ENCODE measurements at places on chromosomes 12 and 14.

GRCh38 chr12:28034271-28034670, 61.7 kb upstream of the PTHLH start:
- DNase-seq: no peak

DNA sequence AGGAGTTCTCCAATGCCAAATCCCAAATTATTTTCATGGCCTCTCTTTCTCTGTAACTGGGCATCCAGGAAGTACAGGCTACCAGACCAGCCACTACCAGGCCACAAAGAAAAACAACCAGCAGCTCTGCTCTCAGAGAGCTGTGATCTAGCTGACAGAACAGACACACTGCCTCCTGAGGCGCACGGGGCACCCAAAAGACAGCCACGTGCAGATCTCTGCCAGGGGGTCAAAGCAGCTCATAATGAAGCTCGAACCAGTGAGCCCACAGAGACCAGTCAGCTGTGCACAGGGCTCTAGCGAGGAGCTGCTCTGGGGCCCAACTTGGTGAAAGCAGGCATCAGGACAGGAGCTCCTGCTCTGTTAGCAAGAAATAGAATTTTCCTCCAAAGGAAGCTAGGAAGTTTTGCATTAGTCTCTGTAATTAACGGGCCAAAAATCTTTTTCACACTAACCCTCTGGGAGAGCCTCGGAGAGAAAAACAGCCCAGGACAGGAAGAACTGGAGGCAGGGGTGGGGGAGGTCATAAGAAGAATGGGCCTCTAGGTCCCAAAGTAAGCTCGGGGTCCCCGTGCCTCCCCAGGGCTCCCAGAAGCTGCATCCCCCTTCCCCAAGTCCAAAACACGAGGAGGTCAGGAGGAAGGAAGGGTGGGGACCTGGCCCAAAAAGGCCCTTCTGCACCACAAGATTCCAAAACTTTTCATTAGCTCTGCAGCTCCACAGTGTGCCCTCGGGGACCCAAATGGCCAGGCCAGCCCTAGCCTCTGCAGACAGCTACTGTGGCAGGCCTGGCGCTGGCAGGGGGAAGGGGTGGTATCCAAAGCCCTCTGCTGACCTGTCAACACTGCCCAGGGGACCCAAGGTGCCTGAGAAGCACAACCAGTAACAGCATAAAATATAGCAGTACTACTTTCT, 30.2 kb downstream of the ACTN1 start:
- DNase-seq: no peak

GRCh38 chr14:100785338-100785615, 40.6 kb upstream of the MEG3 start:
- no peak for DNase-seq

DNA sequence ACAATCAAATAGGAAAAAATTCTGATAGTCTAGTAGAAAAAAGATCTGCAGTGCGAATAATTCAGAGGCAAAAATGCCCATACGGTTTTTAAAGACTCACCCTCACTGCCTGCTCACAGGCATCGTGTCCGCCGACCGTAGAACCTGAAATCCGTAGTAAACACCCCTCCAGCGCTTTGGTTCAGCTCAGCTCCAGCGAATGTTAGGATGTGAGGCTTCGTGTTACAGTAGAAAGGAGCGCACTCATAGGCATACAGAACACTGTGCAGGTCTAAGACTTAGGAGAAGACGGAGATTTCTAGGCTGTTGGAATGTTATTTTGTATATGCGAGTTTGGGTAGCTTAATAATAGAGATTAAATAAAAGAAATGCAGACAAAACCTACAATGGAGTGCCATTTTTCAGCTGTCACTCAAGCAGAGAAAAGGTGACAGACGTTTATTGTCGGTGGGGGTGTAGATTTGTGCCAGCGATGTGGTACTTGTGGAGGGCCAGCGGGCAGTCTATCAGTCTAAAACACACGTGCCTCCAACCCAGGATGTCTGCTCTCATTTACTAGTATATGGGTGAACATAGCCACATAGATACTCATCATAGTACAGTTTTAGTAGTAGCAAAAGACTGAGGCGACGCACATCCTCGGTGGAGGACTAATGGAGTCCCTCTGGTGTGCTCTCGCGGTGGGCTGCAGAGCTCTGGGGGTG, 25.7 kb downstream of the SFSWAP start:
- DNase-seq: no peak

DNA sequence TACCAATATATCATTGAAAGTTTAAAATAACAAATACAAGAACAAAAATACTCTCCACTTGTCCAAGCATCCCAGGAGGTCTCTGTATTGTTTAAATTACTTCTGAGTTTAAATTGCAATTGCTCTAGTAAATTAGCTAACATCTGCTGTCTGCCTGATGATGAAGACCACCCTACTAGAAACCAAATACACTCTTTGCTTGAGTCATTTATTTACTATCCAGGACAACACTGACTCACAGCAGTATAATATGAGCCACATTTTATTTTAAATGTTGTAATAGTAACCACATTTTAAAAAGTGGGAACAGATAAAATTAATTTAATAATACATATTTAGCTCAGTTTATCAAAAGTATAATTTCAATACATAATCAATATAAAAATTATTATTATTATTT, 62.9 kb upstream of the EEA1 start:
- DNase-seq: no peak

GRCh38 chr12:13695781-13696180, 285.6 kb downstream of the GRIN2B start:
- no peak for DNase-seq

DNA sequence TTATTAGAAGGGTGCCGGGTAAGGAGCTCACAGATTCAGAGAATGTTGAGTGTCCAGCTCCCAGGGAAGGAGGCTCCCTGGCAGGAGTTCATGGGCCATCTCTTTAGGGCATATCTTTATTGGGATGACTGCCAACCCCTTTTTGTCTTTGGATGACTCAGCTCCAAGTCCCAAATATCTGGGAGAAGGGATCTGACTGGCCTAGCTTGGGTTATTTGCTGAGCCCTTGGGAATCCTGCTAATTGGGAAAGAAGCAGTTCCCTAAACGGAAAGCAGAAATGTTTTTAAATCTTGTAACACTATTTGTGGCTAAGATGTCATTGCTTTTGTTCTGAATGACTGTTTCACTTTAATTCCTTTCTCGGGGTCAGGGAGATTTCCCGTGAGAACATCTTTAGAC, 12.6 kb downstream of the DDX55 start:
- DNase-seq: no peak

DNA sequence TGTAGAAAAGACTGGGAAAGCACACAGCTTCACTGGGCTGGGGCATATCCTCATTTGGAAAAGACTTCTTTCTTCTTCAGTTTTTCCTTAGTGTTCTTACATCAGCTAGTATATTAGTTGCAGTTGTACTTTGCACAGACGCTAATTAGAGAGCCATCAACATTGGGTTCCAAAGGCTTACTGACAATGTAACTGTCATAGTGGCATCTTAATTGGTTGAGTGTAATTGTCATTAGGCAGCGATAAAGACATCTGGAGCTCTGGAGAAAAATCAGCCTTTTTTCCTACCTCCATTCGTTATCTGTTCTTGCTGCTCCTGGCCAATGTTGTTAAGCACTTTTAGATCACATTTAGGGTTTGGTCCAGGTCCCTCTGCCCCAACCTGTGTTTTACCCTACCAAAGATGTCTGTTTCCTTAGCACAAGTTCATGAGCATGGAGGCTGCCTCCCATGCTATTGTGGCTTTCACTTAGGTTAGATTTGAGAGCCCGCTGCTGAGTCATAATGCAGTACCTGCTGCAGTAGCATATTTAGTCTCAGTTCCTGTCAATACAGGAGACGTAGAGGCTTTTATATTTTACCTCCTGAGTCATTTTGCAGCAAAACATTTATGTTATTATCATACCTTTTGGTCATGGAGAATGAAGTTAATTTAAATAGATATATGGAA, 49.2 kb downstream of the FBXW8 start:
- no peak for DNase-seq

DNA sequence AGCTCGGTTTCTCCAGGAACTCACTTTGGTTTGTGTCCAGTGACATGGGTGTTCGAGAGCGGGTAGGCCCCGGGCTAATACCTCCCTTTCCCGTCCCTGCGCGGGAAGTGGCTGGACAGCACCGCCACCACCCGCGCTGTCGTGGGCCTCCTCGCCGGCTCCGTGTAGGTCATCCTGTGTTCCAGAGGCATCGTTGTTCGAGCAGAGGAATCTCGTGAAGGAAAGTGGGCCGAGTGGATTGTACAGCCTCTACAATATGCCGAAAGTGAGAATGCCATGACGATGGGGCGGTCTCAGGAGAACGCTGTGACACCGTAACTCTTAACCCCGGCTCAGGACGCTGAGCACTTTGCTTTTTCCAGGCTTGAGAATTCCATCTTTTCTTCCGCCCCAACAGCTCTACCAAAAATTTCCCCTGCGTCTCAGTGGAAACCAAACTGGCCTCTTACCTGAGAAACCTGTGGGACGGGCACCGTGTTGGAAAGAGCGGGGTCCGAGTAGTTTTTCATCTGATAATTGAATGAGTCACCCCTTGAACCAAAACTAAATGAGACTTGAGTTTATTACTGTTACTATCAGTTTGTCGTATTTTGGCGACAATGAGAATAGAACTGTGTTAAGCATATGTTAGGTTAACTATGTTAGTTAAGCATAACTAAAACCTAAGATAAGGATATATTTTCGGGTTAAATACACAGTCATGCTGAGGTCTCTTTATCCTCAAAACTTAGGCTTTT, 510 bp downstream of the EIF2S1 start:
- no peak for DNase-seq

DNA sequence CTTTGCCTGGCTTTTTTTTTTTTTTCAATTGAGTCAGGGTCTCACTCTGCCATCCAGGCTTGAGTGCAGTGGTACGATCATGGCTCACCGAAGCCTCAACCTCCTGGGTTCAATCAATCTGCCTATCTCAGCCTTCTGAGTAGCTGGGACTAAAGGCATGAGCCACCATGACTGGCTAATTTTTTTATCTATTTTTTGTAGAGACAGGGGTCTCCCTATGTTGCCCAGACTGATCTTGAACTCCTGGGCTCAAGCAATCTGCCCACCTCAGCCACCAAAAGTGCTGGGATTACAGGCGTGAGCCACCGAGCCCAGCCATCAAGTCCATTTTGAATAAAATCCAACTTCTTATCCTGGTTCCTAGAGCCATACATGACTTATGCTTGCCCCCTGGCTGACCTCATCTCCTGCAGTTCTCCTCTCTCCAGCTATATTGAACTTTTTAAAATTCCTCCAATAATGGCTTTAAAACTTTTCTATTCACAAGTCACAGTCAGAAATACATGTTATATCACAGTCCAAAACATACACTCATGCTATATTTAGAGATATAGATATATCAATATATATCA, 10.4 kb upstream of the RND1 start:
- DNase-seq: no peak
